ENCODE measurements at places on chromosomes 2 and 18.
A peak's percentile ranks its signal among the peaks of the same experiment; 100 is the strongest.

DNA sequence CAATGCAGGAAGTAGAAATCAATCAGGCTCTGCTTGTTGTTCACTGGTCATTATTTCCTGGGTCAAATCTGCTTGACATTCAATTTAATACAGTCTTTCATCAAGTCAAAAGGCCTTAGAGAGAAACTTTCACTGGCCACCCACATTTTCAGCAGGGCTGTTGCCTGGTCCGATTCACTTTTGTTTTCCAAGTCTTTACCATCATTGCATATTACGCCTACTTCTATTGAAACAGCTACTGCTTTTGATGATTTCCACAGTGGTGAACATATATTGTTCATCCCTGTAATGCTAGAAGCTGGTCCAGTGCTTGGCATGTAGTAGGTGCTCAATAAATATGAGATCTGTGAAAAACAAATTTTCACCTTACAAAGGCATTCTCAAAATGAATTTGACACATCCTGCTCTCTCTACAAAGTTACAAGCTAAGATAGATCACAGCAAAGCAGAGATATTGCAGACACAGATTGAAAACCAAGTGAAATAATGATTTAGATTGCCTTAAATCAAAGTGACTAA, 600.1 kb downstream of the ARHGAP15 start:
- DNase-seq, result no peak

DNA sequence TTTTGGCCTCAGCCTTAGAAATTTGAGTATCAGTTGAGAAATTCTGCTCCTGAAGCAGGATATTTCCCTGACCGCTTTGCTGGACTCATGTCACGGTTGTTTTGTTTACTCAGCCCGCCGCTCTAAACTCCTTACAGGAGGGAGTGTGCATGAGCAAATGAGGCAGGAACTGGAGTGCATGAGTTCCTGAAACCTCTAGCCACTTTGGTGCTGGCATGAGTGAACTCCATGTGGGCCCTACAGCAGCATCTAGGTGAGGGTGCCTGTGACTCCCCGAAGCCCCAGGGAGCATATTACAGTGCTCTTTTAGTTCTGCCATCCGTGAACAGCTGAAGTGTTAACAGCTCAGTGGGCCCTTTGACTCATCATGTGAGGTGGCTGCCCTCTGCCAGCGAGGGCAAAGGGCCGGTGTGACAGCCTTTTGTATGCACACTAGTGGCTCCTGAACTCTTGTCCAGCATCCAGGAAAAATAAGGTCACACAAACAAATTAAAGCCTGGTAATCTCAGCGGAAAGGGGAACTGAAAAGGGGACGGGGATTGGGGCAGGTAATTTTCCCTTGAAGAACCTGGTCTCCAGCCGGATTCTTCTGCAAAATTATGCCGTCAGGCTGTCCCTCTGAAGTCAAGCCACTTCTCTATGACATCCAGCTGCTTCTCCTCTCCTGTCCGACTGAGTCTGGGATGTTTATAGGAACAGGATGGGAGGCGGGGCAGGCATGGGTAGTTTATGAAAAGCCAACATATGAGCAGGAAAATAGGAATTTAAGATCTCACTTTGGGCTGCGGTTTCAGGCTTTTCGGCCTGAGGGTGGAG, 1668.7 kb downstream of the SUCLG1 start:
- DNase-seq, result peak; percentile 43

DNA sequence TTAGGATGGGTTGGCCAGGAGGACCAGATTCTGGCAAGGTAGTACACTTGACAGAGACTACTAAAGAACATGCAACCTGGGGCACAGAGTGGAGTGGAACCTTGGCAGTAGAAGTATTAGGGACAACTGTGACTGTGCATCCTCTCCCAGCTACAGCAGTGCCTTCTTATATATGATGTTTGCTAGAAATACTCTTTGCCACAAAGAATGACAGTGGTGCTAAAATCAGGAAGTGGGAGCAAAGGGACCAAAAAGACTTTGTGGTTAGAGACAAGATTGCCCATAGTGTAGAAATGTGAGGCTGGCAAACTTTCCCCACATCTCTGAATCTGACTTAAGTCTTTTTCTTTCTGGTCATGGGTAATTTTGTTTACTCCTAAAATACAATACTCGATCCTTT, 9.4 kb upstream of the SLC38A11 start:
- no peak for DNase-seq

DNA sequence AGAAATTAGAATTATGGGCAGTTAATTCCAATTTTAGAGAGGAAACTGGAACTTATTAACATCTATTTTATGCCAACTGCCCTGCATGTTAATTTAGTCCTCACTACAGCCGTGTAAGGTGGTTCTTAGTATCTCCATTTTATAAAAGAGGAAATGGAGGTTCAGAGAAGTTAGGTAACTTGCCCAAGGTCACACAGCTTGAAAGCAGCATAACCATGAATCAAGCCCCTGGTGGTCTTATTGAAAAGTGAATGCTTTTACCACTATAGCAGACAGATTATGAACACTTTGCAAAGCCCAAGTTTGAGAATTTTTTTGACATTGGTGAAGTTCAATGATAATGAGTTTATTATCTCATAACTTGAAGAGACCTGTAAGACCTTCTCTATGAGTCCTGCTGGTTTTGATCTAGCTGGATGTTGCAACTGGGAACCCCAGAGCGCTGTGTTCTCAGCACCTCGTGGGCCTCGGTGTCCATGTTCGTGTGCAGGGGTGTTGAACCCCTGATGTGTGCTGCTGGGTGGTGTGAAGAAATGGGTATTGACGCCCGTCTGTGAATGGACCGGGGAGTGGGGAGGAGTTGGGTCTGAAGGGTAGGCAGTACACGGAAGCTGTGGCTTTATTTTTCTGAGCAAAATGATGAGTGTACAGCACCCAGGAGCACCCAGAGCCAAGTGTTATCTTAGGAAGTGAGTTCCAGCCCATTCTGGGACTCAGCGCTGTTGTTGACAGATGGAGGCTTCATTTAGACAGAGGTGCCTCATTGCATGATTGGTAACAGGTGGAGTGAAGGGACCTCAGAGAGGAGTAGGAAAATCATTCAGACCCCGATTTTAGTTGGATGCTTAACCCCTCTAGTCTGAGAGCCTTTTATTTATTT, 9.7 kb downstream of the GREB1 start:
- no peak for DNase-seq

GRCh38 chr2:158828378-158829164, 33.5 kb downstream of the DAPL1 start:
- DNase-seq, result peak; percentile 55

GRCh38 chr2:61970807-61971556, 65.5 kb downstream of the COMMD1 start:
- DNase-seq, result no peak

DNA sequence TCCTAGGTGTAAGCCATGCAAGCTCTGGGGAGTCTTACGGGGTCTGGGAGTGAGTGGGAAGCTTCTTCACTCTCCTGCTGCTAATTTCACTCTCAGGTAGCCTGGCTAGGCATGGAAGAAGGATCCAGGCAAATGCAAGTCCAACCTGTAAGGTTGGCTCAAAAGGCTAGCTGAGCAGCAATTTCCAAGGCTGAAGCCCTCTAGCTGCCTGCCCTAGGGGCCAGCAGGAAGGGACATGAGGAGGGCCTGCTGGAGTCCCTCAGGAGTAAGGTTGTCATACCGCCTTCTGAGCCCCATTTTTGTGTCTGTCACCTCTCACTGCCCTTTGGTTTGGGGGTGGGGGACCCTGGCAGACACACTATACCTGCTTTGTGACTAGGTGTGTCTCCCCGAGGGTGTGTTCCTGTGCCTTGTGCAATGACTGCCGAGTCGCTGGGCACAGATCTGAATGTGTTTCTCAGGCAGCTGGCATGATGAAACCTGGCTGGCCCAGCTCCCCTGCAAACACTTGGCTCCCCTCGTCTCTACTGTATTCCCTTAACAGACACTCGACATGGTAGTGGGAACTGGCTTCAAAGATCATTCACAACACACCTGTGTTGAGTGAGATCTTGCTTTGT, 123.9 kb upstream of the FAM136A start:
- no peak for DNase-seq

GRCh38 chr2:145086910-145087309, 567.0 kb upstream of the ZEB2 start:
- DNase-seq, result no peak

DNA sequence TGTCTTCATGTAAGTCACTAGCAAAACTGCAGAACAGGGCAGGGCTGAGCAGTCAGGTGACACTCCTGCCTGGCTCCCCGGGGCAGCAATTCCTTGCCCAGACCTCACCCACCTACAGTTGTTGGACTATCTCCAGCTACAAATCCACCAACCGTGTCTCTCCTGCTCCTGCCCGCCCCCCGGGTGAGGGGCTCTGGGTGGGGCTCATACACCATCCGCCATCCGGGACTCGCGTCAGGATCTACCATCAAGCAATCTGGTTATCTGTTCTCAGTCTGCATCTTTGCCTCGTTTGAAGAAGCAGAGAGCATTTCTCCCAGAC, 13.5 kb upstream of the GLI2 start:
- no peak for DNase-seq

DNA sequence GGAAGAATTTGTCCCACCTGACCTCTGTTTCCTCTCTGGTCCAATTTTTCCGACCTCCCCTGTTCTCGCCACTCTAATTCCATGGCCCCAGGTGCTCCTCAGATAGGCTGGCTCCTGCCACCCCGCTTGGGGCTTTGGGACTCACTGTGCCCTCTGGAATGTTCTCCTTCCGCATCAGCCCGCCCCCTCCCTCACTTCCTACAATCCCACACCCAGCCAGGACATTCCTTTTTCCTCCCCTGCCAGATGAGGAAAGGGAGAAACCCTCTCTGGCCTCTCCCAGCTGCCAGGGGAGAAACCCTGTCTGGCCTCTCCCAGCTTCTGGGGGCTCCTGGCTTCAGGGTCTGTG, 3.1 kb upstream of the OR6B2 start:
- DNase-seq, result no peak

DNA sequence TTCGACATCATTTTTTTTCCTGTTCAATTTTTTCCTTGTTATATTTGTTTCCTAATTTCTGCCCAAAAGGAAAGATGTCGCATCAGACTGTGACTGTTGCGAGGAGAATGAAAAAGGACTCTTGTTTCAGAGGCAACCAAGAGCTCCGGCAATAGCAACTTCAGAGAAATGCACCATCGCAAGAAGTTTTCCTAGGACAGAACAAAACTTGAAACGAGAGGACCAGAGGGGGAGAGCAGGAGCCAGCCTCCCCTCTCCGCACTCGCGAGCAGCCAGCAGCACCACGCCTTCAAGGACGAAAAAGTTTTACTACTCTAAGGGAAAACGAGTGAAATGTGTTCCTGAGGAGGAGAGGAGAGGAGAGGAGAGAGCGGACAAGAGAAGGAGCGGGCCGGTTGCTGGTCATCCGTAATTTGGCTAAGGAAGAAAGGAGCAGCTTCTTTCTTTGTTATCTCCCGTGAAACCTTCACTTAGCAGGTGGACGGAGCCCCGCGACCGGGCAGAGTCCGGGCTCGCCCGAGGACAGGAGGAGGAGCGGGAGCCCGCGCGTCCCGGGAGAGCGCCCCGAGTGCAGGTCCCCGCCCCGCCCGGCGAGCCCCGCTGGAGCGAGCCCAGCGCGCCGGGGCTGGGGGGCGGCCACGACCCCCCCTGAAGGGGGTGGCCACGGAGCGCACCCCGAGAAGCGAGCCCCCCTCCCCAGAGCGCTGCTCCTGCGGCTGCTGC, 744 bp downstream of the POU3F3 start:
- no peak for DNase-seq

GRCh38 chr2:3324404-3325281, 53.0 kb downstream of the EIPR1 start:
- no peak for DNase-seq

- DNase-seq, result peak; percentile 41
Observed at GRCh38 chr2:102753563-102754159, 8.2 kb upstream of the TMEM182 start.

DNA sequence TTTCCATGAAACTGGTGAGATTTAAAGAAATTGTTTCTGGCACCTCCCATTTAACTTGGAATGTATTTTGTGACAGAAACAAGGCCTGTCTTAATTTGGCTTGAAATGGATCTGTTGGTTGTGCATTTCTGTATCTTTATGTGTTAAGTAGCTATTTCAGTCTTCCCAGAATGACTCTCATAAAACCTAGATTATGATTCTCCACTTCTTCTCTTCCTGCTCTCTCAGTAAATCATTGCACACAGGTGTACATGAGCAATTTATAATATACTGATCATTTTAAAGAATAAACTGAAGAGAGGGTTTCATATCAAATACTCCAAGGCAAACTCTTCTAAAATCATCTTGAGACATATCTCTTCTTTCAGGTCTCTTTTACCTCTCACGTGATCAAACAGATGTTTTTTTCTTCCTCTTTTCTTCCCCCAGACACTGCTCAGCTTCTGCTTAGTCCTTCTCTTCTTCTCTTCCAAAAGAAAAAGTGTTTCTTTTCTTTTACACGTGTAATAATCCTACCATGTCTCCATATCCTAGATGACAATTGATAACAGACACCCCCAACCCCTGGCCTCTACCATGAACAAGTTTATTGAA, 112.0 kb downstream of the PPP1R1C start:
- no peak for DNase-seq

DNA sequence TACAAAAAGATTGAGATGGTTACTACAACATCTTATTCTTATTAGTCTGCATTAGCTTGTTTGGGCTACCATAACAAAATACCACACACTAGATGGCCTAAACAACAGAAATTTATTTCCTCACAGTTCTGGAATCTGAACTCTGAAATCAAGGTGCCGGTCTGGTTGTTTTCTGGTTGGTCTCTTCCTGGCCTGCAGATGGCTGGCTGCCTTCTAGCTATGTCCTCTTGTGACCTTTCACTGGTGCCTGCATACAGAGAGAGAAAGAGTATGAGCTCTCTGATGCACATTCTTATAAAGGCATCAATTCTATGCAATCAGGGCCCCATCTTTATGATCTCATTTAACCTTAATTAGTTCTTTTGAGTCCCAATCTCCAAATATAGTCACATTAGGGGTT, 696.5 kb downstream of the TDRD15 start:
- no peak for DNase-seq

GRCh38 chr2:102932501-102932900, 170.7 kb downstream of the TMEM182 start:
- DNase-seq, result no peak

DNA sequence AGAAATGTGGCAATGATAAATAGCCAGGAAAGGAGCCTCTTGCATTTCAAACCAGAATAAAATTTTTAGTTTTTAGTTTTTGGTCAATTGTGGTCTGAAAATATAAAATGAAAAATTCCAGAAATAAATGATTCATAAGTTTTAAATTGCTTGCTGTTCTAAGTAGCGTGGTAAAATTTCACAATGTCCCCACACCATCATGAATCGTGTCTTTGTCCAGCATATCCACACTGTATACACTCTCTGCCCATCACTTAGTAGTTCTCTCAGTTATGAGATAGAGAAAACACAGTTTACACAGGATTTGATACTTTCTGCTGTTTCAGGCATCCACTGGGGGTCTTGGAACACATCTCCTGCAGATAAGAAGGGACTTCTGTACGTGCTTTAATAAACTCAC, 783.9 kb downstream of the TSN start:
- DNase-seq, result no peak

GRCh38 chr18:4384932-4385331, 70.2 kb downstream of the DLGAP1 start:
- no peak for DNase-seq

- DNase-seq, result no peak
Observed at GRCh38 chr2:105416156-105416555, 17.3 kb upstream of the FHL2 start.

Data from GM03348 (cell line).